Activated CD4-positive, CD25-positive, alpha-beta regulatory T cell (primary cell): ENCODE measurements at places on chromosomes 3 and 15.

GRCh38 chr3:179000144-179000543 lies 71.5 kb downstream of the ZMAT3 start:
- DNase-seq = no peak

DNA sequence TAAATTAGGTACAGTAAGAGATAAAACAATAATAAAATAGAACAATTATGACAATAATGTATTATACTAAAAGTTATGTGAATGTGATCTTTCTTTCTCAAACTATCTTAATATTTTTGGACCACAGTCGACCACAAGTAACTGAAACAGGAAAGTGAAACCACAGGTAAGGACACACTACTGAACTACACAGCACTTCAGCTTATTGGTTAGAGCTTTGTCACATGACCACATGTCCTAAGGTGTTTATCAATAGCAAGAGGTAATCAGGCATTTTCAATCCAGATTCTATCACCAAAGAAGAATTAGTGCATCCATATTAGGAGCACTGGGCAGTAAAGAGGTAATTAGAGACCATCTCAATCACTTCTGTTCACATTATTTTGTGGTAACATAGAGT lies 392.8 kb downstream of the RSL24D1 start:
- DNase-seq = no peak

GRCh38 chr3:51904034-51904823 lies 1.1 kb upstream of the IQCF1 start:
- no peak for DNase-seq

DNA sequence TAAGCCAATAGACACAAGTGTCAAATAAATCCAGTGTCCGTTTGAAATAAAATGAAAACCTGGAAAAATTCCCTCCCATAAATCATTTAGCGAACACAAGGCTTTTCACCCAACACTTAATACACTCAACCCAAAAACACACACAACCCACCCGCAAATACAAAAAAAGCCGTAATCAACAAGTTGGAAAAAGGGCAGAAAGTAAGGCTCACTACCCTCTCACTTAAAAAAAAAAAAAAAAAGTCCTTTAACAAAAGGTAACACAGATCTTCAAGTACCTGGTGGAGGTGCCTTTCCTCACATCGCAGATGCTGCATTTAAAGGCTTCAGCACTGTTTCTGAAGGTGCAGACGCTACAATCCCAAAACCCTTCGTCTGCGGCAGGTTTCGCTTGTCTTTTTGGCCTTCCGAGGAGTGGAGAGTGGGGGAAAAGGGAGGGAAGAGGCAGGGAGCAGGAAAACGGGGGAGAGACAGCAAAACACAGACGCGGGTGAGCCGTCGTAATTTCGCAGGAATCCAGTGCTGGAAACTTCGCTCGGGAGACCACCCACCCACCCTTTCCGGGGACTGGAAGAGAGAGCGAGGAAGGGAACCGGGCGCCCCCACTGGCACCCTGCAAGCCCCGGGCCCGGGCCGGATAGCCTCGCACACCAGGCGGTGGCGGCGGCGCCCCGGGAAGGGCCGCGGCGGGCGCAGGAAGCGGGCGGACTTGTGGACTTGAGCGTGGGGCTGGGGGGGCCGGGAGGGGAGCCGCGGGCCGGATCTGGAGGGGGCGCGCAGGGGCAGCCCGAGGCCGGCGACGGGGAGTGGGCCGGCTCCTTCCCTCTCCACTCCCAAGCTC lies 401.8 kb downstream of the SHQ1 start:
- peak; percentile 43 for DNase-seq

DNA sequence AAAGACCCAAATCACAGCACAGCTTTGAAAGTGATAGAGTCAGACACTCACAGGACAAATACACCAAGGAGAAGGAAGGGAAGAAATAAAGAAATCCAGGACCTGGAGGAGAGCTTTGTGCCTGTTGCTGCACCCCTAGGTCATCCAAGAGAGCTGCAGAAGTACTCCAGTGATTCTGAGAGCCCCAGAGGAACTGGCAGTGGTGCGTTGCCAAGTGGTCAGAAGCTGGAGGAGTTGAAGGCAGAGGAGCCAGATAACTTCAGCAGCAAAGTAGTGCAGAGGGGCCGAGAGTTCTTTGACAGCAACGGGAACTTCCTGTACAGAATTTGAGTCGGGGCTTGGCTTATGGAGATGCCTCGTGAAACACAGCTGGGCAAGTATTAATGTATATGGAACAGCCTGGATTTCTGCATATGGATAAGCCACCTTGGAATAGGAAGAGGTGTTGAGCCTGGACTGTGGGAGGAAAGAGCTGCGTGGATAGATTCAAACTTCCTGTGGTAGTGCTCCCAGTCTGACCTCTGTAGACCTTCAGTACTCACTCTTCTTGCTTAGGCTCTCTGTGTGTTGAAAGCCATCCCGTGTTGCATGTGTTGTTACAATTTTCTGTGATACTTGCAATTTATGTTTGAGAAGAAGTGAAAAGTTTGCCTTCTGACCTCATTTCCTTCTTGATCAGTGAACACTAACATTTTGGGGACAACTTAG lies 6.1 kb downstream of the NGRN start:
- DNase-seq = no peak

DNA sequence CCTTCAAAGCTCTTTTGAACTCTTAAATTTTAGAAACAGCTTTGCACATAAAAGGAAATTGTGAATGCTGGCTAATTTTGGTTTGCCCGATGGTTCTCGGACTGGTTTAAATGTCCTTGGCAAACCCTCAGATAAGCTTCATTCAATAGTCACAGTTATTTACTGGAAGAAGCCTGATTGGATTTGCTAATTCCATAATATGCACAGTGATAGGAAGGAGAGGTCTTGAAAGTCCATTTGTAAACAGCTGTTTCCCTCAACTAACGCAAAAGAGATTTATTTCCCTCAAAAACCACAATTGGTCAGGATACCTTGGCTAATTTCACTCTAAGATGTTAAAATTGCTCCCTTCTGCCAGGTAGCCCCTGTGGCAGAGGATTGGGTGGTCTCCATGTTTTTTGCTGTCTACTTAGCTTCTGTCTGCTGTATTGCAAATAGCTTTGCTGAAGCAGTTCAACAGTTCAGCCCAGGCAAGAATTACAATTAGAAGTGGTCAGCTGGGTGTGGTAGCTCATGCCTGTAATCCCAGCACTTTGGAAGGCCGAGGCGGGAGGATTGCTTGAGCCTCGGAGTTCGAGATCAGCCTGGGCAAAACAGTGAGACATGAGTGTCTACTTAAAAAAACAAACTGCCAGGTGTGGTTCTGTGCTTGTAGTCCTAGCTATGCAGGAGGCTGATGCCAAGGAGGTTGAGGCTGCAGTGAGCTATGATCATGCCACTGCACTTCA lies 30.6 kb upstream of the PROK2 start:
- DNase-seq = no peak

- no peak for DNase-seq
These were observed 190.7 kb upstream of the CNTN6 start for GRCh38 chr3:901953-902778.

GRCh38 chr3:193080821-193081365 lies 160.1 kb upstream of the PLAAT1 start:
- DNase-seq = no peak

- no peak for DNase-seq
These were observed 99.1 kb downstream of the VGLL4 start for GRCh38 chr3:11544412-11545181.

GRCh38 chr3:42507761-42508335 lies 5.4 kb downstream of the VIPR1 start:
- DNase-seq = no peak

- DNase-seq = no peak
These were observed 511.1 kb downstream of the OTOL1 start for GRCh38 chr3:162007722-162008121.

DNA sequence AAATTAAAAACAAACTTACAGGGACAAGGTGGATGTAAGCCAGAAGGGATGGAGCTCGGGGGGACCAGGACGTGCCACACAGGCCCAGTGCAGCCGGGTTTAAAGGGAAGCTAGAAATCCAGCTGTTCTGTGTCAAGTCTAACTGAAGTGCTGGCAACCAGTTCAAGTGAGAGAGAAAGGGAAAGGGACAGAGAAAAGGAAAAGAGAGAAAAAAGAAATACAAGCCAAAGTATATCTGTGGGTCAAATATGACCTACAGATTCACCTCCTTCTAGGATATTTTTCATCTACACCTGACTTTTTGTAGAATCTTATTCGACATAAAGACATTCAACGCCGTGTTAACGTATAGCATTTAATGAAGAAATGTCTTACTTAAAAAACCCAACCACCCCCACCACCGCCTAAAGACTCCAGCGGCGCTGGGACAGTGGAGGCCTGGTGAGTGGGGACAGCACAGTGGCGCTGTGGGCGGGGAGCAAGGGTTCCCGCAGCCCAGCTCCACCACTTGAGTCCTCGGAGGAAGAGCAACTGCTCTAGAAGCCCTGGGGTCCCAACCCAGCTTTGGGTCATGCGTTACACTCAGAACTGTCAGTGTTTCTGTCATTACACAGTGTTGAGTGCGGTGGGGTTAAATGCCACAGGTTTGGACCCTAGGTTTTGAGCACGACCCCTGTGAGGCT lies 62.3 kb downstream of the CHSY1 start:
- no peak for DNase-seq

- no peak for DNase-seq
These were observed 399.7 kb upstream of the THBS1 start for GRCh38 chr15:39181056-39181747.

DNA sequence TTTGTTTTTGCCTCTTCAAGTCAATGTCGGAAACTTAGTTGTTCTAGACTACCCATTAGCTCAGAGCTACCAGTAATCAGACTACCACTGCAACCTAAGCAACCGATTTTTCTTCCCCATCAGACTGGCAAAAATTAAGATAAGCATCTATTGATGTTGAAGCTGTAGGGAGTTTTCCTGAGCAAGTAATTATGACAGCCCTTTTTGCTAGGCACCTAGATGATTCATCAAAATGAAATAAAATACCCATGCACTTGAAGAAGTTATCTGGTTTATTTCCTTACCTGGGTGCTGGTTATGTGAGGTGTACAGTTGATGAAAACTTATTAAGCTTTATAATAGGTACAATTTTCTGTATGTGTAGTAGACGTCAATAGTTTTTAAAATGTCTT lies 554 bp upstream of the COMMD4 start:
- no peak for DNase-seq

- no peak for DNase-seq
These were observed 280.0 kb downstream of the PDCD6IP start for GRCh38 chr3:34078418-34078817.

DNA sequence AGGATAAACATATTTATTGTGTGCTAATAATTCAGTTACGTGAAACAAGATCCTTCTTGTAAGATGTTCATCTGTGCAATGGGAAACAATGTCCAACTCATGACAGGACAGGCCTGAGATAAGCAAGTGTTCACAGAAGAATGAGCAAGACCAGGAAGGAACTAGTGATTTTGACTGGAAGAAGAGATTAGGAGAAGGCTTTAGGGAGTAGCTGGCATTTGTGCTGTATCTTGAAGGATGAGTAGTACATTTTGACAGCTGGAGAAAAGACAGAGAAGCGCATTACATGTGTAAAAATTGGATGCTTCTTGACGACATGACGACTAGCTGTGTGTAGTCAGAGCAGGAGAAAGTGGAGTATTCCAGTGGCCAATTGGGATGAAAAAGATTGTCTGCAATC lies 48.4 kb downstream of the GBE1 start:
- no peak for DNase-seq

- DNase-seq = no peak
These were observed 56.3 kb downstream of the KLF15 start for GRCh38 chr3:126300761-126301481.

GRCh38 chr3:128496019-128496601 lies 3.1 kb upstream of the GATA2 start:
- DNase-seq = no peak

DNA sequence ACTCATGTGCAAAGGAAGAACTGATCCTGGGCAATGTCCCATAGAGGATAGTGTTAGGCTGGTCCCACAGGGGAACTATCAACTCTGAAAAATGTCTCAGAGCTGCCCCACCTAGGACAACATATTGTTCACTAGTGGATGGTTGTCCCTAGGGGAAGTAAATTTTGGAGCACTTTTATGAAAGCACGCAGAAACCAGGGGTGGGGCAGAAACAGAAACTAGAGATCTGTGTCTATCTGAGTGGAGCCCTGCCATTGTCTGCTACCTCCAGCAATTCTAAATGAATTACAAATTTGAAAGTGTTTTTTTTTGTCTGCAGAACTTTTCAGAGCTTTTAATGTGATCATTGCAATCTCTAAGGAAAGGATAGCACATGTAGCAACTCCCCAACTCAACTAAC lies 357.1 kb upstream of the PROK2 start:
- no peak for DNase-seq

DNA sequence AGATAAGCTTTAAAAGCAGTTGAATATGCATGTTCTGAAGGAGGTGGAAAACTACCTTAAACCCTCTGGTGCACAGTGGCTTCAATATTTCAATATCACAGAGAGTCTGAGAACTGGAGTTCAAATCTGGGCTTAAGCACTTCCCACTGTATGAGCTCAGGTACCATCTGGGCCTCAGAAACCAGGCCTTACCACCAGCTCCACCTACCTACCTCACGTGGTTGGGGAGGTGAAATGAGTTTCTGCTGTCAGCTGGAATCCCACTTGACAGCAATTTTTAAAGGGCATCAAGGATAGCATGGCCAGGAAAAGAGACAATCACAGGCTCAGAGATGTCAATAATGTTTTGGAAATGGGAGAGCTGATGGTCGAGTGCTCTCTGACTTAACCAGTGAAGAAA lies 5.0 kb downstream of the CHCHD4 start:
- DNase-seq = no peak

GRCh38 chr3:72890166-72890925 lies 2.5 kb downstream of the GXYLT2 start:
- DNase-seq = no peak

- DNase-seq = no peak
These were observed 549.7 kb upstream of the EPHA6 start for GRCh38 chr3:96264701-96265100.

DNA sequence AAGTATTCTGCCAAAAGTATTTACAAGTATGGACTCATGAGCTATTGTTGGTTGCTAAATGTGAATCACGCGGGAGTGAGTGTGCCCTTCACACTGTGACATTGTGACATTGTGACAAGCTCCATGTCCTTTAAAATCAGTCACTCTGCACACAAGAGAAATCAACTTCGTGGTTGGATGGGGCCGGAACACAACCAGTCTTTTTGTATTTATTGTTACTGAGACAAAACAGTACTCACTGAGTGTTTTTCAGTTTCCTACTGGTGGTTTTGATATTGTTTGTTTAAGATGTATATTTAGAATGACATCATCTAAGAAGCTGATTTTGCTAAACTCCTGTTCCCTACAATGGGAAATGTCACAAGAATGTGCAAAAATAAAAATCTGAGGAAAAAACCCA lies 30.3 kb downstream of the SYNM start:
- DNase-seq = no peak

- DNase-seq = no peak
These were observed 44.6 kb downstream of the CCNL1 start for GRCh38 chr3:157115069-157116006.

DNA sequence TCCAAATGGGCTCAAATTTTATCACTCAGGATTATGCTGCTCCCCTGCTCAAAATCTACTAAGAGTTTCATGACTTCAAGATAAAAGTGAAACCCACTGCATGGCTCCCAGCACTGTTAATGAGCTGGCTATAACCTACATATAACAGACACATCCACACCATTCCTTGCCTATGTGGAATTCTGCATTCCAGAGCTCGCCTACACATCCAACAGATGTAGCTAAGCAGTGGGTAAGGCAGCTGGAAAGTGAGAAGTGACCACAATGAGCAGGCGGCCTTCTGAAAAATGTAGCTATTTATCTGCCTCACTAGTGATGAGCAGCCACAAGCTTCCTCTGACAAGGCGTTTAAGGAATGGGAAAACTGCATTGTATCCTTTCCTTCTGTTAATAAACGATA lies 92.0 kb upstream of the TRIM42 start:
- no peak for DNase-seq
